ENCODE measurements at places on chromosomes 11 and 22. TPM values are rescaled to one million over a fixed set of nuclear protein-coding genes. Genes with fewer than 3 reads are reported as not detected.
A peak's percentile ranks its signal among the peaks of the same experiment; 100 is the strongest.

GRCh38 chr11:3736816-3737215 is 60.5 kb downstream of the NUP98 start:
- DNase-seq: no peak
- H3K36me3 ChIP-seq: no peaks in the 10 kb centered on the region
- no peaks in the 10 kb centered on the region for H3K4me1 ChIP-seq
- H3K27me3 ChIP-seq: no peaks in the 10 kb centered on the region
- H3K27ac ChIP-seq: no peak overlapping the region
- no peak overlapping the region for H3K4me3 ChIP-seq

GRCh38 chr11:105689631-105690030 is 79.8 kb downstream of the GRIA4 start:
- no peaks in the 10 kb centered on the region for H3K27me3 ChIP-seq
- no peaks in the 10 kb centered on the region for H3K36me3 ChIP-seq
- no peaks in the 10 kb centered on the region for H3K4me1 ChIP-seq
- DNase-seq: no peak

GRCh38 chr11:45757672-45758071 is 47.3 kb upstream of the SLC35C1 start:
- no peak overlapping the region for H3K4me3 ChIP-seq
- no peaks in the 10 kb centered on the region for H3K36me3 ChIP-seq

- no peak overlapping the region for H3K27ac ChIP-seq
- no peaks in the 10 kb centered on the region for H3K27me3 ChIP-seq
- H3K36me3 ChIP-seq: no peaks in the 10 kb centered on the region
- no peak overlapping the region for H3K4me3 ChIP-seq
- peaks cover 5% of the 10 kb centered on the region for H3K4me1 ChIP-seq
Observed at GRCh38 chr11:26992031-26992541, 1.8 kb upstream of the FIBIN start.

DNA sequence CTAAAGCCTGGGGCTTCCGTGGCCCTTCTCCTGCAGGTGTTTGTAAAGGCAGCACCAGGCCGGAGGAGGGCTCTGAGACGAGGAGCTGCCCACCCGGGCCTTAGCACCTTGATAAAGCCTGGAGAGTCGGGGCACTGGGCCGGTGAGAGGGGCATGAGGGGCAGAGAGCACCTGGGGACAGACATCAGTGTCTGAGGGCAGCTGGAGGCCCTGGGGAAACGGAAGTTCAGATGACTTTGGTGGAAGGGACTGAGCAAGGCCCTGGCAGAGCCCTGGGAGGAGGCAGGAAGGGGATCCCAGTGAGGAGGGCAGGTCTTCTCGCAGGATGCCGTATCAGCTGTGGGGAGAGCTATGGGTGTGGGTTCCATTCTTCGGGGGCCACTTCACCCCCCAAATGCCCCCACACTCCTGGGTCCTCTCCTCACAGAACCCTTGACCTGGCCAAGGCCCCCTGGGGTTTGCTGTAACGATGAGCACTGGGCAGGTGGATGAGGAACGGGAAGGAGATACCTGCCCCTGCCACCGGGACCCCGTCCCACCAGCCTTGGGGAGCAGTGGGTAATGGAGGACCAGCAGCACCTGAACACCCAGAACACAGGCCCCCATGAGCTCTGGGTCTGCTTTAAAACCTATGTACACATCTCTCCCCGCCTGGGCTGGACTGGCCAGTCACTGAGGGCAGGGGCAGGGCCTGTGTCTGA is 7.4 kb downstream of the C1QTNF6 start:
- peak; percentile 13 for DNase-seq
- H3K27ac ChIP-seq: no peak overlapping the region
- H3K4me1 ChIP-seq: peaks cover 13% of the 10 kb centered on the region
- no peaks in the 10 kb centered on the region for H3K27me3 ChIP-seq

DNA sequence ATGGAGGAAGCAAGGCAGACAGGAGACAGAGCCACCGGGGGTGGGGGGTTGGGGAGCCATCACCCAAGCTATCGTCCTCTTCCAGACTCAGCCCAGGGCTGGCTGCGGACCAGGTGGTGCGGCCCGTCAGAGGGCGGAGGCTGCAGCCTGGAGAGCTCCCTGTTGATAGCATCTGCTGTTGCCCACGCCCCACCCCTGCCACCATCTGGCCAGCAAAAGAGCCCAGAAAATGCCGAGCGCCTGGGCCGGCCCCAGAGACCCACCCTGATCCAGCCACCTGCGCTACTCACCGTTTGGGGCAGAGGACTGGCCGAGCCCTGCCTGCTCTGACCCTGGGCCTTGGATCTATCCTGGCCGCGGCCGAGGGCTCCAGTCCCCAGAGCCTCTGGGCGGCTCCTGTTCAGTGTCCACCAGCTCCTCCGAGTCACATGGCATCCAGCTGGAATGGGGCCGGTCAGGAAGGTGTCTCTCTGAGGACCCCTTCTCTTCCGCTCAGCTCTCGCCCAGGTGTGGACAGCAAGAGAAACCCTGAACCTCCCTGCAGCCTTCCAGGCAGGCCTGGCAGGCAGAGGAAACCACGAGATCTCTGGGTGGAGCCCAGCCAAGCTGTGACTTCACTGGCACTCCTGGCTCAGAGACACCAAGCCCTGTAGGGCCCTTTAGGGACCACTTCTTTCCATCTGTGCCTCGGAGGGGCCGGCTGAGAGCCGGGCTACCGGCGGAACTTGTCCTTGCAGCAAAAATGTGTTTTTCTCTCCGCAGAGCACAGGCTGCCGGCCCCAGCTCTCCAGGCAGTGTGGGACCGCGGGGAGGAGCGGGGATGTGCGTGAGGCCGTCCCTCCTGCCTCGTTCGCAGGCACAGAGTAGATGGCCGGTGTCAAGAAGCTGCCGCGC is at the start of gene MRGPRE:
Gene MRGPRE, minus strand, starts transcription at position 567 of the 894 bp plus-strand sequence. CDS start 3,618 bp downstream, outside the sequence.
- H3K27ac ChIP-seq: no peak within 1 kb of the TSS
- DNase-seq: no peak
- H3K4me3 ChIP-seq: no peak within 1 kb of the TSS
- H3K4me1 ChIP-seq: no peaks in the 10 kb centered on the region

DNA sequence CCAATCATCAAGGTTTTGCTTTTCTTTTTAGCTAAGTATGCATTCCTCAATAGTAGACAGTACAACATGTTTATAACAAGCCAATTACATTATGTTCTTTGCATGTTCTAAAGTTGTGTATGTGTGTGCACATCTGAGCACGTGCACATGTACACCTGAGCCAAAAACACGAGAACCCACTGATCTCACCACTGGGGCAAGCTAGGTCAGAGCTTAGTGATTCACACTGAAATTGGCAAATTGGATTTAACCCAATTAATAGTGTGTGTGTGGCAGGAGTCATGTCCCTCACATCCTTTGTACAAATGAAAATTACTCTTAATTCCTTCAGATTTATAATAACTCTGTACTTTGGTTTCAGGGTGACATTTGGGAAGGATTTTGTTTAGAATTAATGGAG is 145.7 kb upstream of the TEAD1 start:
- DNase-seq: no peak
- H3K27me3 ChIP-seq: no peaks in the 10 kb centered on the region
- no peaks in the 10 kb centered on the region for H3K4me1 ChIP-seq
- no peaks in the 10 kb centered on the region for H3K36me3 ChIP-seq

DNA sequence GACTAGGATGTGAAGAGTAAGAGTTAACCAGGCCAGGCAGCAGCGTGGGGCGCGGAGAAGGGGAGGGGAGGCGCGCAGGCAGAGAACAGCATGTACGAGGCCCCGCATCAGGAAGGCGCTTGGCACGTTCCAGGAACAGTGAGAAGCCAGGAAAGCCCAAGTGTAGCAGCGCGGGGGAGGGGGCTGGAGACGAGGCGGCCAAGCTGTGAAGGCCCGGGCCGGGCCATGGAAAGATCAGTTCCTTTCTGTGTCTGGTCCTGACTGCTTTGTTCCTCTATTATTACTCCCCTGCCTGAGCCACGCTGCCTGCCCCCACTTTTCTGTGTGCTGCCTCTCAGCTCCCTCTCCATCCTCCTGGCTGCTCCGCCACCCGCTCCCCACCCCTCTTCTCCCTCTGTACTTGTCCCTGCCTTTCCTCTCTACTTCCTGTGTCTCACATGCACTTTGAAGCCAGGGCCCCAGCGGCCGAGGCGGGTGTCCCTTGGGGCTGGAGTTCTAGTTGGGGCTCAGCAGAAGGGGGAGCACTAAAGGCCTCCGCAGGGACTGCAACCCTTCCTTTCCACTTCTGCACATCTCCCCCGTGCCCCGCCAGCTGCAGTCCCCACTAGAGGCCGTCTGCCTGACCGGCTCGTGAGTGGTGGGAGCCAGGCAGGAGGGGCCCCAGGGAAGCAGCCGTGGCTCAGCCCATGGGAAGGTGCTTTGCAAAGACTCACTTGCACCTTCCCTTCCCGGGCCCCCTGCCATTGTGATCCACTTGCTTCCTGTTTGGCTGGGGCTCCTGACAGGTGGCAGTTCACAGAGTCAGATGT is 63.7 kb downstream of the PRDM11 start:
- DNase-seq: peak; percentile 96
- peak overlapping the region; percentile 90 for H3K27ac ChIP-seq
- peaks cover 12% of the 10 kb centered on the region for H3K4me1 ChIP-seq
- H3K36me3 ChIP-seq: no peaks in the 10 kb centered on the region
- H3K4me3 ChIP-seq: peak overlapping the region; percentile 14

GRCh38 chr11:124405581-124405980 is 6.8 kb upstream of the OR8B3 start:
- no peaks in the 10 kb centered on the region for H3K36me3 ChIP-seq
- no peak overlapping the region for H3K27ac ChIP-seq
- DNase-seq: no peak
- no peaks in the 10 kb centered on the region for H3K27me3 ChIP-seq
- H3K4me1 ChIP-seq: no peaks in the 10 kb centered on the region

The DNAJB7 gene
- not detected for polyA plus RNA-seq

The TRPM5 gene
- polyA plus RNA-seq: not detected

The IGSF9B gene
- polyA plus RNA-seq: 4.2 TPM

Measured in ovary (tissue), 10 donors.